Stimulated activated CD4-positive, alpha-beta T cell treated with anti-CD3 and anti-CD28 coated beads, Interleukin-12 subunit alpha, Interleukin-12 subunit beta, amount 100 ng/mL, for 24 hours (primary cell): ENCODE measurements at places on chromosomes 16 and 17.

- DNase-seq: no peak
Measured at GRCh38 chr17:79022507-79022991, 1.4 kb upstream of the C1QTNF1 start.

- no peak for DNase-seq
Measured at GRCh38 chr17:6245301-6246177, 175.4 kb downstream of the WSCD1 start.

DNA sequence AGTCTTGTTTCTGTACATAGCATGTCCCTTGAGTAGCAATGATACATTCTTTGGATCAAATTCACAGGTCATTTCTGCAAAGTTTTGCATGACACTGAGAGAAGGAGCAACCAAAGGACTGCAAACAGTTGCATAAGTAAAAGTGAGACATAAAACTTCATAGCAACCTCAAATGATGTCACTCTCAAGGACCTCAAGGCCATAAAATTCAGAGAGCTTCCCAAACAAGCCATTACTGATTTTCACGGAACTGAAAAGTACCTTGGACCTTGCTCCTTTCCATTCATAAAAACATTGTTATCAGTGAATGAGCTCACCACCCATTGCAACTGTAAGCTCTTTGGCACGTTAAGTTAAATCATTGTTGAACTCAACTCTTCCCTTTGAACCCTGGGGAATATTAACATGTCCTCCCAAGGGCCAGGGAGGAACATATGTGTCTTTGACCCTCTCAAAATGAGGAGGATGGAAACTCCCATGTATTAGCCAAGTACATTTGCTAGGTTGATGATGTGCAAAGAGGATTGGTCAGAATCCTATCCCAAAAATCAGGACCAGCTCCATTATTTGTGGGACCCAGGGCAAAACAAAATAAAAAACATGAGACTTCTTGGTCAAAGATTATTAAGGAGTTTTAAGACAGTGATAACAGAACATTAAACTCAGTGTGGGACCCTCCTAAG lies 275.0 kb upstream of the DYNLRB2 start:
- DNase-seq: no peak

DNA sequence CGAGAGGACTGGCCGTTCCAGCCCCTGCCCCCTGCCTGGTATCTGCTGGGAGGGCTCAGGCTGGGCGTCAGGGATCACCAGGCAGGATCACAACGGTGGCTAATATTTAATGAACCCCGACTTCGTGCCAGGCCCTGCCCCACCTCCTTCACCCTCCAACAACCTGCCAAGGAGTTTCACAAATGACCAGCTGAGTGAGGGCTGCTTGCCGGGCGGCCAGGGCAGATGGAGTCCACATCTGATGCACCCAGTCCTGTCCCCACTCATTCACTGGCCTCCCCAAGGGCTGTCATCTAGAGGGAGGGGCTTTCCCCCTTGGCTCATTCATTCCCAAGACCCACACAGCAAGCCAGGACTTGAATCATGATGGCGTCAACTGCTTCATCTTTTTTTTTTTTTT lies 17.5 kb downstream of the UBALD1 start:
- no peak for DNase-seq

DNA sequence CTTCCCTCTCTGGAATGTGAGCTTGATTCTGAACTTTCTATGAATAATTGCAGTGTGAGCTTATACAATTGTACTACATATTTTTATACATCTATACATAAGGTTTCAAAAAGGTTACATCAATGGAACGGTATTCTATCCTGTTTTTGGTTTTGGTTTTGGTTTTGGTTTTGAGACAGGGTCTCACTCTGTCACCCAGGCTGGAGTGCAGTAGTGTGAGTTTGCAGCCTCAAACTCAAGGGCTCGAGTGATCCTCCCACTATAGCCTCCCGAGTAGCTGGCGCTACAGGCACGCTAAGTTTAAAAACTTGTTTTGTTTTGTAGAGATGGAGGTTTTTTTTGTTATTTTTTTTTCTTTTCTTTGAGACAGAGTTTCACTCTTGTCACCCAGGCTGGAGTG lies 1.1 kb downstream of the CTRB1 start:
- no peak for DNase-seq

DNA sequence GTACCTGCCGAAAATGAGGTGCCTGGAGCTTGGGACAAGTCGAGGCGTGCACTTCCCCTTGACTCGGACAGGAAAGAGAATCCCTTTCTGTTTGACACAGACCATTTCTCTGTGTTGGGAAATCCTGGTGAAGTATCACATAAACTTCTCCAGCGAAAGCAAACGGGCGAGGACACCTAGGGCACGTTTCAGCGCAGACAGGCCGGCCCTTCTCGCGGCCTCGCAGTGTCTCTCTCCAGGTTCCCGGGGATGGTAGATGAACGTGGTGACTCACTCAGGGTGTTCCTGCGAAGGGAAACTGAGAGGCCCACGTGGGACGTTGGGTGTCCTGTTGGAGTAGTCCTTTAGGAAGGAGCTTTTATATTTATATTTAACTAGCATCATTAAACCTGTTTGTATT lies 36.3 kb upstream of the ZNF750 start:
- DNase-seq: no peak

GRCh38 chr16:64253096-64253495 lies 868.8 kb downstream of the CDH11 start:
- no peak for DNase-seq

DNA sequence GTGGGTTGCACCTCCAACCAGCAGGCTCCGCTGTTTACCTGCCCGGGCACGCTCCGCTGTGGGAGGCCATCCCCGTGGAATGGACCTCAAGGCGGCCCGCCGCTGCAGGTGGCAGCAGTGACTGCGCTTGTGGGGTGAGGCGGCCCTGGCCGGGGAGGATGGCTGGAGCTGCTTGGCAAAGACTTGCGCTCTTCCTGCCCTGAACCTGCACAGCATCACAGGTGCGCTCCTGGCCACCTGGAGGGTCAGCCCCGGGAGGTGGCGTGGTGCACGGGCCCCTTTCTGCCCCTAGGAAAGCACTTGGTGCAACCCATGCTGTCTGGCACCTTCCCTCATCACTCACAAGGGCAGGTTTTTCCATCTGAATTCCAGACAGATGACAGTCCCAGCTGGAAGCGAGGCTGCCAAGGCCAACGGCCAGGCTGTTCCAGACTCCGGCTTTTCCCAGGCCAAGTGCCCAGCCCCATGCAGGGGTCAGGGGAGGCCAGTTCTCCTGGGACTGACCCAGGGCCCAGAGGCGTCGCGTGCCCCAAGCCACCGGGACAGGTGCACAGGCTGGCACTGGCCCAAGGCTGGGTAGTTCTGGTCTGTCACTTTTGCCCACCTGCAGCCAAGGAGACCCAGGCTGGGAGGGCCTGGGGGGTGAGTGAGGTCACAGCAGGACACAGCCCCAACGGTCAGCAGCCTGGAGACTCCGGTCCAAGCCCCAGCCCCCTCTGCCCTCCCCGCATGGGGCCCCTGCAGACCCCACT lies 13.3 kb downstream of the UTS2R start:
- no peak for DNase-seq

DNA sequence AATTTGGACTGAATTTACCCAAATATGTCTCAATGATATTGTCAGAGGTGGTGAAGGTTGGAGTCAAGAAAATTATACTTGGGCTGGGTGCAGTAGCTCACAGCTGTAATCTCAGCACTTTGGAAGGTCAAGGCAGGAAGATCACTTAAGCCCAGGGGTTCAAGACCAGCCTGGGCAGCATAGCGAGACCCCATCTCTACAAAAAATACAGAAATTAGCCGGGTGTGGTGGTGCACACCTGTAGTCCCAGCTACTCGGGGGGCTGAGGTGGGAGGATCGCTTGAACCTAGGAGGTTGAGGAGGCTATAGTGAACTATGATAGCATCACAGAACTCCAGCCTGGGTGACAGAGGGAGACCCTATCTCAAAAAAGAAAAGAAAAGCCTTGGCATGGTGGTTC lies 40.9 kb downstream of the LAT start:
- DNase-seq: no peak

- no peak for DNase-seq
Measured at GRCh38 chr16:29775742-29776408, 2.2 kb upstream of the ZG16 start.

DNA sequence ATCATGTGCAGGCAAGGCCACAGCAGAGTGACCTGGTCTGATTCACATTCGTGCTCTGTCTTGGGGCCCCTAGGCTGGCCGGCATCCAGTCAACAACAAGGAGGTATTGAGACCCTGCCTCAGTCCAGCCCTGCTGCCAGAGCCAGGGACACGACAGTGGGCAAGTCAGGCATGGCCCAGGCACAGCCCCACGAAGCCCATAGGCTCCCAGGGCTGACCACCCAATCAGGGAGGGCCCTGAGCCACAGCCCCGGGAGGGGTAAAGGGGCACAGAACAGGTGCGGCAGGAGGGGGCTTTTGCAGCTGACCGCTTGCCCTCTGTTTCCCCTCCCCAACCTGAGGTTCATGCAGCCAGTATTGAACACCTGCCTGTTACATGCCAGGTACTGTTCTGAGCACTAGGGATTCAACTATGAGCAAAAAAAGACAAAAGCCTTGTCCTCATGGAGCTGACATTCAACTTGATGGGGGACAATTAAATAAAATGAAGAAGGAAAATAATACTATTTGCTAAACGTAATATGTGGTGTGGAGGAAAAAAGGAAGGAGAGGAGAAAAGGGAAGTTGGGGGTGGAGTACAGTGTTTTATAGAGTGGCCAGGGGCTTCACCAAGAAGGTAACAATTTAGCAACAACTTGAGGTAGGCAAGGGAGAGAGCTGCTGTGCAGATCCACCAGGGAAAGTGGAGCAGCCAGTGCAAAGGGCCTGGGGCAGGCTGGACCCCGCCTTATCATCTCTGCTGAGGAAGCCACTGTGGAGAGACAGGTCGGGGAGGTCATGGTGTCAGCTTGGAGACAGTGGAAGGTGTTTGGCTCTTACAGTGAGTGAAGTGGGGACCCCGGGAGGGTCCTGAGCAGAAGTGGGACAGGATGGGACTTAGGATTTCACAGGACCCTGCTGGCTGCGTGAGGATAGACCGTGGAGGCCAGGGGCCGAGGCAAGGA lies 6.1 kb downstream of the DRC3 start:
- no peak for DNase-seq

DNA sequence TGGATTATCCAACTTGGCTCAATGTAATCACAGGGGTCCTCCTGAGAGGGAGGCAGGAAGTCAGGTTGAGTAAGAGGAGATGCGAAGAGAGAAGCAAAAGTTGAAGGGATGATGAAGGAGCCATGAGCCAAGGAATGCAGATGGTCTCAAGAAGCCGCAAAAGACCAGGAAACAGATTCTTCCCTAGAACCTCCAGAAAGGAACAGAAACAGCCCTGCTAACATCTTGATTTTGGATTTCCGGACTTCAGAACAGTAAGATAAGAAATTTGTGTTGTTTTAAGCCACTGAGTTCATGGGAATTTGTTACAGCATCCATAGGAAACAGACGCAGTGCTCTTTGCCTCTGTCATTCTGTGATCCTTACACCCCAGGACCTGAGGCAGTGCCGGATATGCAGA lies 26.8 kb downstream of the CMTR2 start:
- no peak for DNase-seq

GRCh38 chr17:33021731-33022408 lies 30.2 kb downstream of the SPACA3 start:
- DNase-seq: no peak

- DNase-seq: no peak
Measured at GRCh38 chr16:10992797-10993196, 48.4 kb downstream of the CLEC16A start.

DNA sequence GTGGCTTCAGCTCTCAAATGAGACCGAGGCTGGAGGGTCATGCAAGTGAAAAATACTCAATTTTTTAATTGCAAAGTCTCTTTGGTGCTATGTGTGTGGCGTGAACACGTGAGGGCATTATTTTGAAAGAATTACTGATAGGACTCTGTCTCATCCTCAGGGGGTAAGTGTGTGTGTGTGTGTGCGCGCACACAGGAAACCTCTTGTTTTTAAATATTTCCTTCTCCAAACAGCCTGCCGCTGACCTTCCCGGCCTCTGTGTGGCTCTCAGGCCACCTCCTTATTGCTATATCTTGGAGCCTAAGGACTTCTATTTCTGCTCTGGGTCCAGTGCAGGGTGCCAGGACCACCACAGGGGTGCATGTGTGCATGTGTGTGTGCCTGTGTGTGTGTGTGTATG lies 99.7 kb downstream of the CMIP start:
- DNase-seq: no peak

- no peak for DNase-seq
Measured at GRCh38 chr17:47352848-47353247, 29.1 kb downstream of the EFCAB13 start.

GRCh38 chr16:53131363-53132071 lies 76.7 kb downstream of the CHD9 start:
- peak; percentile 46 for DNase-seq
